NCI-H1417 (cell line): ENCODE measurements at places on chromosomes 3 and 15.

DNA sequence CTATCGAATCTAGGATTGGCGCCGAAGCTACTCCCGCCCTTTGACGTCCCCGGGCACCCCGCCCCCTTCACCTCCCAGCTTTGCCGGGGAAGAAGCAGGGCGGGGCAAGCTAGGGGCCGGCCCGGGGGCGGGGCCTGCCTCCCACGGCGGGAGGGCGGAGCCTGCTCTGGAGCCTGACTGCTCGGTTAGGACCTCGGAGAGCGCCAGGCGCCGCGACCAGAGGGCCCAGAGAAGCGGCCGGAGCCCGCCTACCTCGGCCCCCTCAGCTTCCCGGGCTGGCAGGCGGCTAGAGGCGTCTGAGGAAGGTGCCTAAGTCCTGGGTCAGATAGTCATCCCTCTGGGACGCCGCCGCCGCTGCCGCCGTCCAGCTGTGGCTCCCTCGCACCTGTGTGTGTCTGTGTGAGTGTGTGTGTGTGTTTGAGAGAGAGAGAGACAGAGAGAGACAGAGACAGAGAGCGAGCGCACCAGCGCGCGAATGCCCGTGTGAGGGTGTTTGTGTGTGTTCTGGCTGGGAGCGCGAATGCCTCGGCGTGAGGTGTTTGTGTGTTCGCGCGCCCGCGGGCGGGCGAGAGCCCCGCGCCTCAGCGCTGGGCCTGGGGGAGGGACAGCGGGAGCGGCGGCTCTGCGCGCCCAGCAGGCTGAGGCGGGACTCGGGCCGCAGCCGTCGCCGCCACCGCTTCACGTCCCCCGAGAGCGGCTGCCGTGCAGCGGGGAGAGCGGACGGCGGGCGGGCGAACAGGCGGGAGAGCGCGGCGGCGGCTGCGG lies at the start of gene STXBP5L:
Gene STXBP5L, plus strand, starts transcription at position 176 of the 765 bp plus-strand sequence. CDS start 1,374 bp downstream, outside the sequence.
- peak; percentile 96 for DNase-seq

- no peak for DNase-seq
Observed at GRCh38 chr15:70714015-70714414, 49.3 kb downstream of the UACA start.

DNA sequence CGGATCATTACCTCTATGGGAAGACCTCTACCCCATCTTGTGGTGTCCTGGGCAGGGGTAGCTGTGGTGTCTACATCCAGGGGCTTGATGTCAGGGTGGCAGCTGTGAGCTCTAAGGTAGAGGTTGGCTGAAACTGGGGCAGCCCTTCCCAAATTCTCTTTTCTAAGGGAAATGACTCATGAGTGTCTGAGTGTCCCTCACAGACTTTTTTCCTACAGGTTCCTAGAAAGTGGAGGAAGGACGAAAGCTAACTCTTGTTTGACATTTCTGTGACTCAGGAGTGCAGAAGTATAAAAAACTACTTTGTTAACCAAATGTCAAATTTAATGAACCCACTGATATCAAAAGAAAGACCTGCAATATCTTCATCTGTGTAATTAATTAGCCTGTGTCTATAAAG lies 481.5 kb downstream of the PDCD6IP start:
- DNase-seq = no peak

DNA sequence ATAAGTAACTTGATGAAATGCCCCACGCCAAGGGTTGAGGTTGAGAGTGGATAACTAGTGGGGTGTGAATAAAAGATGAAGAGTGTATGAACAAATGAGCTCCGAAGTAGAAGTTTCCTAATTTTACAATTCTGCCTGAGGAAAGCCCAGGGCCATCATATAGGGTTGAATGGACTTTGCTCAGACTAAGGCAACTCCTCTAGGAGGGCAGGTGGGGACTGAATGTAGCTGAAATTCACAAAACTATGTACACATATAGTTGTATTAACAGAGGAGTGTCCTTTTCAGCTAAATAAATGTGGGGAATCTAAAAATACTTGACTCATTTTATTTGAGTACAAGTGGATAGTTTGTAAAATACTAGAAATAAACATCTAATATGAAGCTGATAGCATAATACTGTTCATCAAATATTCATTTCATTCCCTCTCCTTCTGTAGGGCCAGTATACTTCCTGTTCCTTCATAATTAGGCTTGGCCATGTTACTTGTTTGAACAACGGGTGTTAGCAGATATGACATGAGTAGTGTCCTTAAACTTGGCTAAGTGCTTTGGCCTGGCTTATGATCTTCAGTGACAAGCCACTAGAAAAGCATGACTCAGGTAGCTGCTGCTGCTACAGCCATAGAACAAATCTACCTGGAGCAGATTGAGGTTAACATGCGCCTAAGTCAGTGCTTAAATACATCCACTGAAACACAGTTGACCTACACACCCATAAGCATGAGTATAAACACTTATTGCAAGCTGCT lies 26.5 kb downstream of the PLSCR1 start:
- DNase-seq = peak; percentile 53
